ENCODE measurements at places on chromosomes 13 and 19.
A peak's percentile ranks its signal among the peaks of the same experiment; 100 is the strongest.

DNA sequence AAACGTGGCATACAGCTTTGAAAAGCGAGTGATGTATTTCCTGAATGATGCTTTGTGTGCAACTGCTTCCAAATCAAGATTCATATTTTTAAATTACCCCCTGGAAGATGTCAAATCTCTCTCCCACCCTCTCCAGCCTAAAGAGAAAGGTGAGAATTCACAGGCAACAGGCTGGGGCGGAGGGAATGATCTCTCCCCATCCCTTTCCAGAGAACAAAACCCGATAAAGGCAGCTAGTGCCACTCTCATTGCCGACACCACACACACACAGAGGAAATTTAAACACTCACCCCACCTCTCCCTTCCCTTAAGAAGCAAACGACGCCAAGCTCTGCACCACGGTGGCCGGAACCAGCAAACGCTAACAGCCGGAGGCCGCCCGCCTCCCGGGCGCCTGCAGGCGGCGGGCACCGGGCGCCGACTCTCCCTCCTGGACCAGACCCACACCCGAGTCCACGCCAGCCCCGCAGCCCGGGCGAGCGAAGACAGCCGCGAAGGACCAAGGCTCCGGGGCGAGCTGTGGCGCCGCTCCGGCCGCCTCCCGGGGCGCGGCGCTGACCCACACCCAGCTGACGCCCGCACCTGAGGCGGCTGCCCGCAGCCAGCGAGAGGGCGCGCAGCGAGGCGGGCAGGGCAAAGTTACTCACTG lies 477 bp downstream of the LNX2 start:
- DNase-seq: peak; percentile 46

DNA sequence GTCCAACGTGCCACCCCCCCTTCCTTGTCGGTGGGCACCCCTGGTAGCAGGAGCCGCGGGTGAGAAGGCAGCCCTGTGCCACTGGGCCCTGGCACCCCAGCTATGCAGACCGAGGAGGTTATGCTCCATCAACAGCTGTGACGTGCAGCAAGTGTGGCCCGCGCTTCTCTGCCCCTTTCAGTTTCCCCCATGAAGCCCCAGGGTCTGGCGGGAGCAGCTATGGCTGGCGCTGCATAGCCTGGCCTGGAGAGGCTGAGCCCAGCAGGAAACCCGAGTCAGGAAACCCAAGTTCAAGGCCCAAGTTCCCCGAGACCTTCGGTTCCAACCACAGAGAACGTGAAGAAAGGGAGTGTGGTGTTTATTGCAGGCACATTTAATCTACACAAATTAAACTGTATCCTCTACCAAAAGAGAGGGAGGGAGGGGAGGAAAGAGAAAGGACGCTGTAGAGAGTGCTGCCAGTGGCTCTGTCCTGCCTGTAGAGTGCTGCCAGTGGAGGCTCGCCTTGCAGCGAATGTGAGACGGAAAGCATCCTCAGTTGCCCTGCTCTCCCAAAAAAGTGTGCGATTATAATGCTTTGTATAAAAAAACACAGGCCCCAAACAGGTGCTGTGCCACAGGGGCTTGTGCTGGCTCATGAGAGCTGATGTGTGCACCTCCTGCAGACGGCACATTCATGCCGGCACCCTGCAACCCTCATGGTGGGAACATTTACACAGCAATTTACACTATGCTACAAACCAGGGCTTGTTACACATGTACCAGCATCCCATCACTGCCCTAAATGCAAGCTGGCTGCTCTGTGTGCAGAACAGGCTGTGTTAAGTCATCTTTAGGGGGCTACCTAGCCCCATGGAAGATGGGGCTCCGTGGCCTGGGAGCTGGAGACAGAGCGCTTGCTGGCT lies 16.3 kb downstream of the POP4 start:
- no peak for DNase-seq

- DNase-seq: no peak
Measured at GRCh38 chr13:75881109-75881775, 245.1 kb downstream of the LMO7 start.

DNA sequence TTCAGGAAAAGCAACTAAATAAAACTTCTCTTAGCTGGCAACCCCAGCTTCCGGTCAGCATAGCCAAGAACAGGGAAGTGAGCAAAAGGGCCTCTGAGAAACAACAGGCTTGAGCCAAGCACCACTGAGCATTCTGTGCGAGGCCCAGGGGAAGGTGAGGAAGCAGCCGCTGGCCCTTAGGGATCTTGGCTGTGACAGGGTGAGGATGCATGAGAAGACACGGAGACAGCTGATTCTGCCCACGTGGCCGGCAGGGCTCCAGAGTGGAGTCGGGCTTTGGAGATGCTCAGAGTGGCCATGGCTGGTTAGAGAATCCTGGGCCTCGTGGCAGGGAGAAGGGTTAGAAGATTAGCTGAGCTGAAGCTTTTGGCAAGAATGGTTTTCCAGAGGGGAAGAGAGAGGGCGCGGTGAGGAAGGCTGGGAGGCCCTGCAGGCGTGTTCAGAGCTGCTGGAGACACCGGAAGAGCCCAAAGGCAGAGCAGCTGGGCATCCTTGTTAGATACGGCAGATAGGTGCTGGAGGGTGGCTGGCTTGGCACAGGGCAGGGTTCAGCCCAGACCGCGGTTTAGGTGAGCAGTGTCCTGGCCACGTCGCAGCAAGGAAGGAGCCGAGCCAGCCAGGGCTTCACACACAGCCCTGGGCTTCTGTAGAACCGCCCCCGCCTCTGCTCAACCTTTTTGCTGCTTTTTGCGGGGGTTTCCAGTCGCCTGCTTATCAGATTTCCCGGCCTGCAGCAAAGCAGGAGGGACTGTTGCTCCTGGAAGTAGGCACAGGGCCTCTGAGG lies 17.3 kb downstream of the UPF1 start:
- no peak for DNase-seq

DNA sequence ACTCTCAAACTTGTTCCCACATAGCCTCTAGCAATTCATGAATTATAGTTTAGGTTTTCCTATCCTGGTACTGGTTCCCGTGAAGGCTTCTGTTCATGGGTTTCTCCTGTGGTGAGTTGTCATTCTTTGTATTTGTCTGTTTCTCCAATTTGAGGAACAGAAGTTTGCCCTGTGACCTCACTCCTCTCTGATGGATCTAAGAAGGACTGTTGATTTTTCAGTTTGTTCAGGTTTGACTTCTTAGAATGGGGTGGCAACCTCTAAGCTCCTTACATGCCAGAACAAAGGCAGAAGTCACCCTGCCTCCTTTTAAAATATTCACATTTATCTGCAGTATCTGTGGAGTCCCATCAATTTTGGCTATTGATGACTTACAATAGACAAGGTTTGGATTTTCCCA lies 354.0 kb downstream of the SPRY2 start:
- DNase-seq: no peak
